ENCODE measurements at places on chromosomes 2 and 18.
A peak's percentile ranks its signal among the peaks of the same experiment; 100 is the strongest.

- peak; percentile 88 for DNase-seq
Measured at GRCh38 chr2:202265467-202266277, at the start of gene NOP58. TSS of gene NOP58 (plus strand) at chr2:202265763. CDS start at chr2:202265942, 179 bp downstream.

DNA sequence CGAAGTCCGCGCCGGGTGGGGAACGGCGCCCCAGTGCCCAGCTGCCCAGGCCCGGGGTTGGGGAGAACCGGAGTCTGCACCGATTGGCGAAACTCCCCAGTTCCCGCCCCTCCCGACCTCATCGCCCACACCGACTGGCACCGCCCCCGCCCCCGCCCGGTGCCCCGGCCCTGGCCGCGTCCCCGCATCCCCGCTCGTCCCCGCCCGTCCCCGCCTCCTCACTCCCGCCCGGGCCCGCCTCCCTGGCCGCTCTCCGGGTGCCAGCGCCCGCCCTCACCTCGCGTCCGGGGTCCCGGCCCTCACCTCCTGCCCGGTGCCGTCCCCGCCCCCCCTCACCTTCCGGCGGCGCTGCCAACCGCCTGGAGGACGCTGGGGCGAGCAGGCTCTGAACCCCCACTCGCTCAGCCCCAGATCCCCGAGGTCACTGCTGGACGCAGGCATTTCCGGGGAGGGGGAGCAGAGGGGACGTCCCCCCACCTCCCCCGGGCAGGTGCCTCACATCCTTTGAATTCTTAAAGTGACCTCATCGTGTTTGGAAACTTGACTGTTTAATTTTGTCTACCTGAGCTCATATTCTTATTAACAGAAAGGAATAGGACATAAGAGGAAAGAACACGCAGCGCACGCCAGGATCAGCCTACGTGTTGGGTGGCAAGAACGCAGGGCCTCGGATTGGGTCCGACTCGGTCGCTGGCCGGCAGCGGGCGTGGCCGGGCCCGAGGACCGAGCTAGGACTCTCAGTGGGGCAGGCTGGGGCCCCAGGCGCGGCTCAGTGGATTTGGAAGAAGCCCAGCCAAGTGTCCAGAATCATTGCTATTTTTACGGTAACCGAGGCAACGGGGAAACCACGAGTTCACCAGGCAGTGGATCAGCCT, at the start of gene FAM110C:
FAM110C (minus strand) TSS at position 35 of the 875 bp plus-strand sequence. CDS start 120 bp downstream, outside the sequence.
- DNase-seq, result no peak

GRCh38 chr2:241417626-241418025, 61.5 kb downstream of the FARP2 start:
- DNase-seq, result no peak

DNA sequence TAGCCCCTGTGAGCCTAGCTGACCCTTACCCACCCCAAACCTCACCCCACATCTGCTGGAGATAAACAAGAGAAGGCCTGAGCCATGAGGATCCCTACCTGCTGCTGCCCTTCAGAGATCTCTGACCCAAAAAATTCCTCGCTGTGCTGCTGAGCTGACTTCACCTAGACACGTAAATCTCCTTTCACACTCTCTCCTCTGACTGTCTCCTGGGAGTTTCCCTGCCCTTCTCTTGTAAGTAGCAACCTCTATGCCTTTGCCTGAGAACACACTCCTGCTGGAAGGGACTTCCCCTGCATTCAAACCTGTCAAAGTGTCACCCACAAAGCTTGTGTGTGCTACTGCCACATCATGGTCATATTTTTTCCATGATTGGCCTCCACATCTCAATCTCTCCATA, 134.2 kb upstream of the NOL4 start:
- no peak for DNase-seq

GRCh38 chr2:37896319-37896718, 28.8 kb upstream of the RMDN2 start:
- no peak for DNase-seq

GRCh38 chr2:117972476-117973123, 41.3 kb downstream of the CCDC93 start:
- DNase-seq, result no peak

GRCh38 chr2:5125017-5125730, 567.0 kb upstream of the SOX11 start:
- no peak for DNase-seq

DNA sequence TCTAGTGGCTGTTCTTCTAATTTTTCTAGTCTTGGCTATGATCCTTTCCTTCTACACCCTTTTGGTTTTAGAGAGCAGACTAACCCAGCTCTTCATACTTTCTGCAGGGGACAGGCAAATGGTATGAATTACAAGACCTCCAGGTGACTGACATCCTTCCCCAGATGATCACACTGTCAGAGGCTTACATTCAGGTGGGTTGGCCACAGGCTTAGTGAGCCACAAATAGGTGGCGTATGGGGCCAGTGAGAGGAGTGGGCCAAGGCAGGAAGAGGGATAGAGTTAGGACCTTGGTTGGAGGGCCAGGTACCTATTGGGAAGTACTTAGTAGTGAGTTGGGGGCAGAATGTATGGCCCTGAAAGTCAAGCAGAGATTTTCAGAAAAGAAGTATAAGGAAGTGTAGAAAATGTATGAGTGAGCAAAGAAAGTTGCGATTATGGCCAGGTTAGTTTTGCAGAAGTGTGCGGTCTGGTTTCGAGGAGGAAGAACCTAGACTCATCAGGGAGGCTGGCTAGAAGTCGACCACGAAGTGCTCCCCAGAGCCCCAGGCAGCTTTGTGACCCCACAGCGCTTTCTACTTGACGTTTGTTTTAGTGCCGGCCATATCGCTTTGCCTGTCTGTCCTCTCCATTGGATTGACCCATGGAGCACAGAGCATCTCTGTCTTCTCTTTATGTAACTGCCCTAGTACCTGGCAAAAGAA, 20.0 kb downstream of the SFTPB start:
- no peak for DNase-seq

DNA sequence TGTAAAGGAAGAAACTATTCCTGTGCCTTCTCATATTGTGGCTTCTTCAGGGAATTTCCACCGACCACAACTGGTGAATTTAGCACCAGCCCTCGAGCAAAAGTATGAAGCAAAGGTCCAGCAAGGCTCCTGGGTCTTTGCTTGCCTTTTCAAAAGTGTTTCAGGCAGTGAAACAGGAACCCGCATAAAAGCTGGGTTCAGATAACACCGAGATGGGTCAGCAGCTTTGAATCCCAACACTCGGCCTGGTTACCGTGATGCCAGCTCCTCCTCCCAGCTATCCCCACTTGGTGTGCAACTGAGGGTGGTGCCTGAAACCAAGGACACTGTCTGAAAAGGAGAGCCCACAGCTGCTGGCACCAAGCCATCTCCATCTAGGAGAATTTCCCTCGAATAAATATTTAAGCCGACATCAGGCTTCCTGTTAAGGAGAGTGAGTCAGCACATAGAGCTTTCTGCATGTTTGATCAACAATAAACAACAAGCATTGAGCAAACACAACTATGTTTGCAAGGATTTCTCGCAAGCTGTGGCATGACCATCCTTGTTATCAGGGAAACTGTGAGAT, 69.5 kb downstream of the ANTXR1 start:
- peak; percentile 25 for DNase-seq

DNA sequence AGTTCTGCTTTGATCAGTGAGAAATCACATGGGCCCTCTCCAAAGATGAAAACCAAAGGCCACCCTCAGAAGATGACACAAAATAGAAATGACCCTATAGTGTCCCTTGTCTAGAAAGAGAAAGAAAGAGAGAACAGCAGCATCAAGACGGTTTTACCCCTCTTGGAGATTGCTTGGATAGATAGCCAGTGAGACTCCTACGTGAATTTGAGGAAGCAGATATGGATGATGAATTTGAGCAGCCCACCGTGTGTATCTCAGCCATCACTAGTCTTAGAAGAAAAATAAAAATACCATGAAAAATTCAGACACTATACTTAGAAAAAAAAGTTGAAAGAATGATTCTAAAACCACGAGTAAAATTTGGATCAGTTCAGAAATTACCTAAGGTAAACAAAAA, 329.1 kb upstream of the CNTNAP5 start:
- no peak for DNase-seq

GRCh38 chr2:224959556-224959955, 82.7 kb downstream of the DOCK10 start:
- no peak for DNase-seq

GRCh38 chr2:86185517-86186212, 9.6 kb downstream of the IMMT start:
- no peak for DNase-seq

DNA sequence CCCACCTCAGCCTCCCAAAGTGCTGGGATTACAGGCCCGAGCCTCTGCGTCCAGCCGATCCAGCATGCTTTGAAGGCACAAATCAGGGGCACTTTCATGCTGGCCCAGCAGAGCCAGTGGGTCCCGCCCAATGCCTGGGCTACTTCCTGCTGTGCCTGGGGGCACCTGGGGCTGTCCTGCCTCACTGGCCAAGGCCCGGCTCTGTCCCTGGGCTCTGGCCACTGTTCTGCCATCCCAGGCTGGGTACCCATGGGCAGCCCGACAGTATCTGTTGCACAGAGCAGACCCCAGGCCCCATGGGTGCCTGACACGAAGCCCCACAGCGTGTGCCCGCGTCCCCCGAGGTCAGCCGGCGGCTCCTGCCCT, 6.8 kb upstream of the GAL3ST2 start:
- DNase-seq, result no peak

DNA sequence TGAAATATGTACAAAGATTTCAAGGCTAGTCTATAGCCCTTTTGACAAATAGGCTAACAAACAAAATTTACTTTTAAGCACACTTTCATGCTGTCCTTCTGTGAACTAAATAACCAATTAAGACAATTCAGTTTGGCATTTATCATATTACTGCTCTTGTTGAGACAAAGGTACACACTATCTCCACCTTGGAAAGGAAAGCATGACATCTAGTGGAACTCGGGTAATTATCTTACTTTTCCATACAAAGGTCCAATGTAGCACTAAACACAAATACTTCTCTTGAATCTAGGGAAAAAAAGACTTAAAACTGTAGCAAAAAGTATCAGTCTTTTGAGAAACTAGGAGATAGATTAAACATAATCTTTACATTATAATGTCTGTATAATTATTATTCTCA, 125.0 kb upstream of the CD226 start:
- no peak for DNase-seq

GRCh38 chr2:117968722-117969121, 45.1 kb downstream of the CCDC93 start:
- DNase-seq, result no peak

GRCh38 chr2:237737196-237737865, 61.2 kb upstream of the RBM44 start:
- no peak for DNase-seq

GRCh38 chr18:22683196-22683676, 249.9 kb upstream of the RBBP8 start:
- no peak for DNase-seq

- no peak for DNase-seq
Measured at GRCh38 chr18:3923750-3924149, 473.8 kb downstream of the TGIF1 start.

DNA sequence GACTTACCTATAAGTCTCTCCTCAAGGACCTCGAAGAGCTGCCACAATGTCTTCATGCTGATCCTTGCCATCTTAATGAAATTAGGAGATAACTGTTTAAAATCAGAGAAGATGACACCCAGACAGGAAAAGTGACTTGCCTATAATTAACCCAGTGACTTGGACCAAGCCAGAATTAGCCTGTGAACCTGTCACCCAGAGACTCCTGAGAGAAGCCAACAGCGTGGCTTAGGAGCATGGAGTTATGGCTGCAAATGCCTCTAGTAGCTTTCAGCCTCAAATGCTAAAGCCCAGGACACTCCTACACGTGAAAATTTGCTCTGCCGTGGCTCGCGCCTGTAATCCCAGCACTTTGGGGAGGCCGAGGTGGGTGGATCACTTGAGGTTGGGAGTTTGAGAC, 104.2 kb downstream of the GBX2 start:
- no peak for DNase-seq

DNA sequence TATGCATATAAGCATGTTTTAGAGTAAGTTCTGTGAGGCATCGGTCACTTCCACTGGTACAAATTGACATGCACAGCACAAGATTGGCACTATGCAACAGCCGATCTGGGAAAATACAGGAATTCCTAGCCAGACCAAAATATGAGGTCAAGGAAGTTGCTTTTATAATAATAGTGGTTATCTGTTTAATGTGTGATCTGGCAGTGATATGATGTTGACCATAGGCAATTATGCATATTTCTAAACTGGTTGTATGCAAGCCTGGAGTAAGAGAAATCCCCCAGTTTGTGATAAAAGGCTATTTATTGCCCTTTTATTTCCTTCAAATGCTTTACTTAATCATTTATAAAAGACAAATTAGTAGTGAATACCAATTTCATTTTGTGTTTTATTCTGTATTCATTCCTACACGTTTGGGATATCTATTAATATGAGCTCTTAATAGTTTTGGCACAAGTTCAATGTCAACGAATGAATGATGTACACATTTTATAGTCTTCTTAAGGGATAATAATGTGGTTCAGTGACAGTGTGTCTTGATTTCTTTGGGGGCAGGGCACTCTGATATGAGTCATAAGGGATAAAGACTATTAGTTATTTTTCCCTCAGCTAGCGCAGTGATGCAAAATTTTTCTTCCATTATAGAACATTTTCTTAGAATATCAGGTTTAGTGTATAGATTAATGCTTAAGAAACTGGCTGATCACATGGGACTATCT, 34.7 kb upstream of the ZEB2 start:
- DNase-seq, result no peak

GRCh38 chr2:219106251-219106650, 45.5 kb upstream of the IHH start:
- no peak for DNase-seq

- no peak for DNase-seq
Measured at GRCh38 chr2:55844986-55845385, 78.6 kb downstream of the EFEMP1 start.

DNA sequence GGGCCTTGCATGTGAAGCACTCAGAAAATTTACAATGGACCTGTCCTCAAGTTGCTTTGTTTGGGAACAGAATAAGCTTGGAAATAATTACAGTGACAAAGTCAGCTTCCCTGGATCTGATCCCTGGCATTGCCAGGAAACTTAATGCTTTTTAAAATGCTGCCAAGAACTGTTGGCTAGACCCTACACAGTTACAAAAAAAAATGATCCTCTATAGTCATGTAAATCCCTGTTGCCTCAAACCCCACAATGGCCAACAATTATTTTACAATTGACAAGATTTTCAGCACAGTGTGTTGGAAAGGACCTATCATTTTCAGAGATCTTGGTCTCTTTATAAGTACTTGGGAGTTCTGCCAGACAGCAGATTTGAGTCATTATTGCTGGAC, 470.4 kb upstream of the ACVR2A start:
- no peak for DNase-seq

DNA sequence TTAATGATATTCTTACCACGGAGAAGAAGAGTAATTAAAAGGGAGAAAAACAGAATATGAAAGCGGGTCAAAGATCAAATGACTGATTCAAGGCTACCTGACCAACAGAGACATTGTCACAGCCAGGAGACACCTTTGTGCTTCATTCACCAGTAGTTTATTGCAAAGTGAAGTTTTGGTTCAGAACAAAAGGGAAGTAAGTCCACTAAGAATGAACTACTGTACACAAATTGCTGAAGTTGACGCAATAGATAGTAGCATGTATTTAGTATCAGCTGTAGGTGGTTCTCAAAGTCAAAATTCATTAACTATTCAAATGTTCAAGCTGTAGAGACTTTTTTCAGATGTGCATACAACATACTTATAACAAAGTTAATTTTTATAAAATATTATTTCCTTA, 64.7 kb upstream of the COX7A2L start:
- no peak for DNase-seq
